ENCODE measurements at places on chromosomes 1 and 21.

DNA sequence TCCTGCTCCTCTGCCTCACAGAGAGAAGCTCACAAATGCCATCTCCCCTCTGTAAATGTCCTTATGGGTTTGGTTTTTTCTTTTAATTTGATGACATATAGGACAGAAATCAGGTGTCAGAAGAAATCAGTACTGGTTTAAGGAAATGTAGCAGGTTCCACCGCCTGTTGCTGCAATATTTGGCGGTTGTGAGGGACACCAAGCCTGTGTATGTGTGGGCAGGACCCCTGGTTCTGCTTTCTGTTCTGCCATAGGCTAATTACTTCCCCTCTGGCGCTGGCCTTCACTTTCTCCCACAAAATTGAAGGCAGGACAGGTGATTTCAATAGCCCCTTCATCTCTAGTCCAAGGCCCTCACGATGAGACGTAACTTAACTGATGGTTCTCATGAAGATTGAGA, 69.2 kb downstream of the PRDM2 start:
- no peak for DNase-seq

- DNase-seq: no peak
These were observed 987 bp downstream of the GPR137B start for GRCh38 chr1:236143104-236143948.

GRCh38 chr1:16075337-16076030, 2.0 kb upstream of the FAM131C start:
- DNase-seq: no peak

GRCh38 chr1:217253351-217253750, 377.5 kb downstream of the GPATCH2 start:
- DNase-seq: no peak

DNA sequence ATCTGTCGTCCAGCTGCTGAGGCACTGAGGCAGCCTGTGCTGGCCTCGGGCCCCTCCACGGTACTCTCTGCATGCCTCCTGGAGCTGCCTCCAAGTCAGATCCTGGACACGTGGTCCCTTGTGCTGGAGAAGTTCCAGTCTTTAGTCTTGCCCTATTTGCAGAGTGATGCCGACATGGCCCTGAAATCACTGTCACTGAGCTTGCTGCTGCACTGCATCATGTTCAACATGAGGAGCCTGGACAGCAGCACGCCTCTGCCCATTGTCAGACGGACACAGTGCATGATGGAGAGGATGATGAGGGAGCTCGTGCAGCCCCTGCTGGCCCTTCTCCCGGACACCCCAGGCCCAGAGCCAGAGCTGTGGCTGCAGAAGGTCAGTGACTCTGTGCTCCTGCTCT, 10.0 kb downstream of the URB2 start:
- DNase-seq: no peak

DNA sequence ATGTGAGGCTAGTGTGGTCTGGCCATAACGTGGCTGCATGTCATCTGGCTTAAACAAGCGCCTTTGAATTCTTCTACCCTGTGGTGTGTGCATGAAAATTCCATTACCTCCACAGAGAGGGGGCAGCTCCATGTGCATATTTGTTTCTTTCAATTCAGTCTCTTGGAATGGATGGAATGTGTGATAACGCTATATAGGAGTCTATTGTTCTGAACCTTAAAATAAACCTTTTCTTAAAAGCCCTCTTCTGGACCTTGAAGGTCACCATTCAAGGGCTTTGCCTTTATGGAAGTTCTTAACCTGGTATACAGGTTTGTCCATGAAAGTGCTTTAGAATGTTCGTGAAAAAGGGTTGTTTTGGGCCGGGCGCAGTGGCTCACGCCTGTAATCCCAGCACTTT, 118.2 kb upstream of the ADGRL2 start:
- DNase-seq: no peak

DNA sequence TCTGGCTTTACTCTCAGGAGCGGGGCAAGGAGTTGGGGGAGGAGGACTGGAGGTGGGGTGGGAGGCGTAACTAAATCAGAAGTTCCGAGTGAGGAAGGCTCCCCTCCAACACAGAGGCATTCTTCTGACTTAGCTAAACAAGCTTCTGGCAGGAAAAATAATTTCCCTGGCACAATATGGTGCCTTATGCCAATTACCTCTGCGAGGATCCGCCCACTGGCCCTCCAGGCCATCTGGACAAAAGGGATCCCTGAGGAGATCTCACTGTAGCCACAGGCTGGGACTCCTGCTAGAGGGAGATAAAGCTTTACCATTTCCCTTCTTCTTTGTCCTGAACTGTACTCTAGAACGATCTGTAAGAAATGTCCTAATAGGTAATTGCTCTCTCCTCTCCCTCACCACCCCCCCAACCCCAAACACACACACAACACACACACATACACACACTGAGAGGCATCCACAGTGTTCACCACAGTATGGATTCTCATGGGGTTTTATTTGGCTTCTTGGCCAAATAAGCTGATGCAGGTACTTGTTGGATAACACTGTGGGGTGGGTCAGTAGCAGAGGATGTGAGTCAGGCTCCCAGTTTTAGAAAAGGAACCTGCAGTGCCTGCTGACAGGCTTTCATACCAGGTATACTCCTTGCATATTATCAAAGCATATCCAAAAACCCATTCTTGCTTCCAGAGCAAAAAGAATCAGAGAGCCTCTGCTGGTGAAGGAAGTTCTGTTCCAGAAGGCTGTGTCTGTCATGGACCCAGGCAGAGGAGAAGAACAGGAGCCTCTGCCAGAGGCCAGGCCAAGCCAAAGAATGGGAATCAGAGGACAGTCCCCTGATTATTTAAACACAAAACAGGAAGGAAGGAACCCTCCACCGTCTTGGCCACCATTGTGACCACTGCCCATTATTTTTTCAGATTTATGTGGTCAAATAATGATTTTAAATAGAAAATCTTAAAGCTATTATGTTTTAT, 169.1 kb downstream of the C1orf21 start:
- DNase-seq: peak; percentile 74

- DNase-seq: no peak
These were observed 834.2 kb upstream of the CXADR start for GRCh38 chr21:16678429-16679160.

GRCh38 chr1:59516881-59517280, 220.0 kb downstream of the FGGY start:
- no peak for DNase-seq

- no peak for DNase-seq
These were observed 153.3 kb upstream of the C8B start for GRCh38 chr1:57118948-57119603.

GRCh38 chr1:61090546-61091202, 8.3 kb downstream of the NFIA start:
- no peak for DNase-seq

- DNase-seq: no peak
These were observed 12.0 kb upstream of the ETV3L start for GRCh38 chr1:157111396-157112165.

DNA sequence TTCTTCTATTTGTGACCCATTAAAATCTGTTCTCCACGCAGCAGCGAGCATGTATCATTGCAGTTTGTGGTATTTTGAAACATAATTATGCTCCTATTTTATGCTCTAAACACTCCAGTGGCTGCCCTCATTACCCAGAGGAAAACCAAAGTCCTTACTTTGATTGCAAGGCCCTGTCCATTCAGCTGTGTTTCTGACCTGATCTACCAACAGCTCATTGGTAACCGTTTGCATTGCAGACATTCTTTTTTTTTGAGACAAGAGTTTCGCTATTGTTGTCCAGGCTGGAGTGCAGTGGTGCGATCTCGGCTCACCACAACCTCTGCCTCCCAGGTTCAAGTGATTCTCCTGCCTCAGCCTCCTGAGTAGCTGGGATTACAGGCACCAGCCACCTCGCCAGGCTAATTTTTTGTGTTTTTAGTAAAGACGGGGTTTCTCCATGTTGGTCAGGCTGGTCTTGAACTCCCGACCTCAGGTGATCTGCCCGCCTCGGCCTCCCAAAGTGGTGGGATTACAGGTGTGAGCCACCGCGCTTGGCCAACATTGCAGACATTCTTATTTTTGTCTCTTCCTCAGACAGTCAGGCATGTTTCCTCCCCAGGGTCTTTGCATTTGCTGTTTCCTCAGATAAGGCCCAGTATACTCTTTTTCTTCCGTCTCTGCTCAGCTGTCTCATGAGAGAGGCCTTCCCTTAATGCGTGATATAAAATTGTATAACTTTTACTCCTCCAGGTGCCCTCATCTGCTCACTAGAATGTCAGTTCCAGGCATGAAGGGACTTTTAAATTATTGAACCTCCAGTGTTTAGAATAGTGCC, 32.5 kb downstream of the THRAP3 start:
- no peak for DNase-seq

GRCh38 chr1:109392037-109392787, 5.5 kb downstream of the SORT1 start:
- peak; percentile 29 for DNase-seq

- no peak for DNase-seq
These were observed 99.3 kb upstream of the ESRRG start for GRCh38 chr1:216822480-216822879.

DNA sequence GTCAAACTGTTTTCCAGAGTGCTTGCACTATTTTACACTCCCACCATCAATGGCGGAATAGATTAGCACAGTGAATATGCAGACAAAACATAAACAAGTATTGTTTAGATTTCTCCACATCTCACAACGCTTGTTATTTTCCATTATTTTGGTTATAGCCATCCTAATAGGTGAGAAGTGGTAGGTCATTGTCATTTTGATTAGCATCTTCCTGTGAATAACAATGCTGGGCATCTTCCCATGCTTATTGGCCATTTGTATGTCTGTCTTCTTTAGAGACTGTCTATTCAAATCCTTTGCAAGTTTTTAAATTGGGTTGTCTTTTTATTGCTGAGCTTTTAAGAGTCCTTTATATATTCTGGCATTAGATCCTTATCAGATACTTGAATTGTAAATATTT, 54.7 kb downstream of the LRRC71 start:
- no peak for DNase-seq

DNA sequence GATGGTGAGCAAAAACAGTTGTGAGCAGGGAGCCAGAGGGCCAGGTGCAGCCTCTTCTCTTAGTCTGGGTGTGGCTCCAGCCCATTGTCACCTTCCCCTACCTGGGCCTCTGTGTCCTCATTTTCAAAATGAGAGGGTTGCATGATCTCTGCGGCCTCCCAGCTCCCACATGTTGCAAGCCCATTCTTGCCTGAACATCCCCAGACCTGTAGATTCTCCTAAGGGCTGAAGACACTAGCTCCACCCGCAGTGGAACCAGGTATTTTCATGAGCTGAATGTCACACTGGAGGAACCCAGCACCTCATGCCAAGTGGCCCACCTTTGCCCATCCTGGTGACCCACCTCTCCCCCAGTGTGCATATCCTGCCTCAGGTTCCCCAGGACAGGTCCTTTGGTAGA, 12.3 kb downstream of the IKBKE start:
- DNase-seq: no peak

DNA sequence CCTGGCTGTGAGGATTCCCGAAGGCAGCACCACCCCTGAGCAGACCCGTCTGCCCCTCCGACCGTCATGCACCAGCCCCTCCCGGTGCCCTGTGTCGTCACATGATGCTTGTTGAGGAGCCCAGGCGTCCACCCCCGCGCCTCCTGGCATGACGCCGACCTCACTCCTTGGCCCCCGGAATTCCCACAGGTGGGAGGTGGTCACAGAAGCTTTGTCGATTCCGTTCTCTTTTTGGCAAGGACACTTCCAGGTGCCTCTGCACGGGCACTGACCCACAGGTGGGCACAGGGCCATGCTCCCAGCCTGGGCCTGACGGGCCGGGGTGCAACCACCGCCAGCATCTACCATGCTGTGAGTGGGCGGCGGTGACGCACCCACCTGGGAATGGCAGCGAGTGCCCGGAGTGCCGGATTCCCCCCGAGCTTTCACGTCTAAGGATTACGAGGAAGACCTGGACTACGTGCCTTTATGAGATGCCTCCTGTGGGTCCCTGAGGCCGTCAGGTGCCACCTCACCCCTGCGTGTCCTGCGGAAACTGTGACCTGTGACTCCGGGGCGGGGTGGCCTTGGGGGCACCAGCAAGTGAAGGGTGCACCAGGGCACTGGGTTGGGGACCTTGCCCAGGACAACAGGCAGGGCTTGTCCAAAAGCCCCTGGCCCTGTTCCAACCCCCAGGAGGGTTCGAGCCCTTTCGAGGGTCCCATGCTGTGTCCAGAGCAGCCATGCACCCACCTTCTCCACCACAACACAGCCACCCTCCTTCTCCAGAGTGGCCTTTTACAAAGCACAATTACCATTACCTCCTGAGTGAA, 31.4 kb upstream of the COL6A1 start:
- no peak for DNase-seq
